GM23338 (cell line): ENCODE measurements at places on chromosomes 4 and X. TPM values are rescaled to one million over a fixed set of nuclear protein-coding genes. Genes with fewer than 3 reads are reported as not detected.

The PLP1 gene
- total RNA-seq, result 49.9 and 66.9 TPM in 2 replicates

DNA sequence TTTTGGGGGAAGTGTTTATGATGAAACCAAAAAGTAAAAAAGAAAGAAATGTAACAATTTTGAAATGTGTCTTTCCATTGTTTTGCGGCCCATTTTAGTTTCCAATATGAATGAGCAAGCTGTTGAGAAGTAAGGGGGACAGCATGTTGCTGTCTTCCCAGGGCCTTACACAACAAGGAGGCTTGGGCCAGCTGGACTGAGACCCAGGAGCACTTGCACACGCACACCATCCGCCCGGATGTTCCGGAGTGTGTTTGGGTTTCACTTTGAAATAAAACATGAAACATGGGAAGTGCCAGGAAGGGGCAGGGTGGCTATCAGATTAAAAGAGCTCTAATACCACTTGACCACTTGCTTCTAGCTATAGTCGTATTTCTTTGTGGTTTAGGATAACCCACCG lies 144.4 kb downstream of the NHS start:
- DNase-seq, result no peak
- H3K4me1 ChIP-seq, result peaks cover 23% of the 10 kb centered on the region
- H3K27ac ChIP-seq, result no peak overlapping the region
- H3K4me3 ChIP-seq, result no peak overlapping the region
- H3K27me3 ChIP-seq, result no peaks in the 10 kb centered on the region

The ANKRD50 gene
- 25.8 and 27.6 TPM in 2 replicates for total RNA-seq

The PABPC1L2A gene
- total RNA-seq, result 1.0 and 1.4 TPM in 2 replicates

GRCh38 chrX:77450996-77451395 lies 3.8 kb downstream of the FGF16 start:
- H3K36me3 ChIP-seq, result no peaks in the 10 kb centered on the region
- H3K4me1 ChIP-seq, result peaks cover 5% of the 10 kb centered on the region; the same call in 1 of the 2 replicates
- H3K27me3 ChIP-seq, result peaks cover 14% of the 10 kb centered on the region; the same call in 1 of the 2 replicates
- no peak overlapping the region for H3K27ac ChIP-seq

DNA sequence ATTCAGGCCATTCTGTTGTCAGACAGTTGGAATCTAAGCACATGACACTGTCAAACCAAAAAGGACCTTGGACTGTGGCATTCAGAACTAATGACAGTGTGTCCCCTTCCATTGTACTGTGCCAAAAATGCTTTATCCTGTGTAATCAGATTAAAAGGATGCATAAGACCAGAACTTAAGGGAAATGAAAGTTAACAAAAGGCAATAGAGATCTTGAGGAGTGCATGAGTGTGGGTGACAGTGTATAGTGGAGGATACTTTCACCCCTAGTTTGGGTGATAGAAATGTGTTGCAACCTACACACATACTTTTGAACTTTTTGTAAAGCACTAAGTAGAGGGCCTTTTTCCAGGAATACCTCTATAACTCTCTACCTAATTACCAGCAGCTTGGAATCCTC lies 4.5 kb downstream of the CYSLTR1 start:
- no peak for DNase-seq
- H3K27me3 ChIP-seq, result no peaks in the 10 kb centered on the region
- no peaks in the 10 kb centered on the region for H3K36me3 ChIP-seq
- peaks cover 14% of the 10 kb centered on the region; the same call in 1 of the 2 replicates for H3K4me1 ChIP-seq

The CHRDL1 gene
- total RNA-seq, result 9.8 and 12.8 TPM in 2 replicates

DNA sequence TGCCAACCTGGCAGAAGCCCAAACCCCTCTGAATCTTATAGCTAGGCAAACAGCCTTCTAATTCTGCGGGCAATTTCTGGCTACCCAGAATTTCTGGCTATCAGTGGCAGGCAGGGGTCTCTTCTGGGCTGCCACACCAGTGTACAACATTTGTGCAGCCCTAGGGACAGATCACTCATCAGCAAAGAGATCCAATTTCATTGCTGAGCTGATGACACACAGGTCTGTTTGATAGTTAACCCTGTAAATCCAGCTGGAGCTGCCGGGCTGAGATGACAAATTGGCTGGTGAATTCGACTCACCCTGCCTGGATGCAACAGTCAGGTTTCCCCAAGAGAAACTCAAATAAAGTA lies 2.4 kb downstream of the MID1 start:
- H3K36me3 ChIP-seq, result no peaks in the 10 kb centered on the region
- H3K27me3 ChIP-seq, result no peaks in the 10 kb centered on the region
- H3K27ac ChIP-seq, result peak overlapping the region; percentile 61
- peaks cover 18% of the 10 kb centered on the region for H3K4me1 ChIP-seq

GRCh38 chrX:9927698-9928482 lies 39.3 kb upstream of the CLDN34 start:
- H3K27me3 ChIP-seq, result no peaks in the 10 kb centered on the region
- peaks cover 18% of the 10 kb centered on the region for H3K4me1 ChIP-seq
- DNase-seq, result peak; percentile 91
- H3K36me3 ChIP-seq, result no peaks in the 10 kb centered on the region
- H3K27ac ChIP-seq, result peak overlapping the region; percentile 56

GRCh38 chr4:95272797-95273196 lies 276.0 kb downstream of the UNC5C start:
- no peak overlapping the region for H3K27ac ChIP-seq
- no peaks in the 10 kb centered on the region for H3K36me3 ChIP-seq
- no peaks in the 10 kb centered on the region for H3K27me3 ChIP-seq
- DNase-seq, result no peak
- H3K4me1 ChIP-seq, result no peaks in the 10 kb centered on the region

- H3K36me3 ChIP-seq, result no peaks in the 10 kb centered on the region
- DNase-seq, result no peak
- no peak overlapping the region for H3K27ac ChIP-seq
- no peaks in the 10 kb centered on the region for H3K27me3 ChIP-seq
- H3K4me3 ChIP-seq, result no peak overlapping the region
- H3K4me1 ChIP-seq, result peaks cover 9% of the 10 kb centered on the region
These were observed 89.9 kb downstream of the EFHC2 start for GRCh38 chrX:44253575-44253942.
